ENCODE measurements at places on chromosomes 11 and 22.

- DNase-seq = no peak
Measured at GRCh38 chr22:38191731-38192474, 9.9 kb upstream of the MAFF start.

DNA sequence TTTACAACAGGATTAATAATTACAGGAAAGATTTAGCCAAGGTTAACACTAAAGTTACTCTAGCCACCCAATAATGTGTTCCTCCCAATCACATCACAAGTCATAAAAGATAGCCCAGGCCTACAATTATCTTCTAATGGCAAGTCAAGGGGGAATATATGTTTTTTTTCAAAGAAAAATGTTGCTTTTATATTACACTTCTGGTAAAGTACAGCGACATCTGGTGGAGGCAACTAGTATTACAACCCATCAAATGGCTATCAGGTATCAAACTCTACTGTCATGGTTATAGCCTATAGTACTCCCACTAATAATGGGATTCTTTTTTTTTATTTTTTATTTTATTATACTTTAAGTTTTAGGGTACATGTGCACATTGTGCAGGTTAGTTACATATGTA is 71.8 kb downstream of the XRRA1 start:
- no peak for DNase-seq

GRCh38 chr11:12986194-12986898 is 22.8 kb upstream of the RASSF10 start:
- DNase-seq = no peak

- DNase-seq = no peak
Measured at GRCh38 chr11:125062931-125063428, at the start of gene SLC37A2. TSS of gene SLC37A2 (plus strand) at chr11:125063305. CDS start at chr11:125063368, 63 bp downstream.

GRCh38 chr11:108927791-108928545 is 263.1 kb downstream of the DDX10 start:
- DNase-seq = no peak

DNA sequence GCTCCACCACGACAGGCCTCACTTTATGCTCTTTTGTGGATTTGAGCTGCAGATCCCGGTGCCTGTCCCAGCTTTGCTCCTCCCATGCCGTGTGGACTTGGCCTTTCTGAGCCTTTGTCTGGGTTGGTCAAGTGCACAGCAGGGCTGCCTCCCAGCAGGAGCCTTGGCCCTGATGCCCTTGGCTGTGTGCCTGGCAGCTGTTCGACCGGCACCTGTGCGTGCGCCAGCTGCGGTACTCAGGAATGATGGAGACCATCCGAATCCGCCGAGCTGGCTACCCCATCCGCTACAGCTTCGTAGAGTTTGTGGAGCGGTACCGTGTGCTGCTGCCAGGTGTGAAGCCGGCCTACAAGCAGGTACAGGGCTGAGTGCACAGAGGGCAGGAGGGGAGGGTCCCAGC is 46.5 kb downstream of the MYO7A start:
- DNase-seq = no peak

GRCh38 chr22:37167176-37167980 is 17.7 kb upstream of the IL2RB start:
- no peak for DNase-seq

- no peak for DNase-seq
Measured at GRCh38 chr22:23752750-23753149, 1.5 kb downstream of the VPREB3 start.

- no peak for DNase-seq
Measured at GRCh38 chr11:95892892-95893570, 30.9 kb downstream of the MTMR2 start.

- DNase-seq = no peak
Measured at GRCh38 chr11:105911454-105911853, 110.6 kb downstream of the MSANTD4 start.

DNA sequence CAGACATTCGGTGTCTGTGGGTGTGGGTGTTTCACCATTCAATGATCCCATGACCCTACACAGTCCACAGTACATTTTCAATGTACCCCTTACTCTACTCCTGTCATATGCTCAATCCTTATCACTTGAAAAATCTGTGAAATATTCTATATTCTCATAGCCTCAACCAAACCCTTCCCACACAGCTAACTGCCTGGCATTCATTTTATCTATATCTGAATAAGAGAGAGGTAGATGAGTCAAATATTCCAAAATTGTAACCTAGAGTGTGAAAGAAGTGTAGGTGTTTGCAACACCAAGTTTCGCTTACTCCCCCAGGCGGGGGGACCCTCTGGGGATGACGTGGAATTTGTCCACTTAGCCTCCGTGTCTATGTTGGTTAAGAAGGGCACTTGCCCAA is 354.8 kb downstream of the ETS1 start:
- no peak for DNase-seq

DNA sequence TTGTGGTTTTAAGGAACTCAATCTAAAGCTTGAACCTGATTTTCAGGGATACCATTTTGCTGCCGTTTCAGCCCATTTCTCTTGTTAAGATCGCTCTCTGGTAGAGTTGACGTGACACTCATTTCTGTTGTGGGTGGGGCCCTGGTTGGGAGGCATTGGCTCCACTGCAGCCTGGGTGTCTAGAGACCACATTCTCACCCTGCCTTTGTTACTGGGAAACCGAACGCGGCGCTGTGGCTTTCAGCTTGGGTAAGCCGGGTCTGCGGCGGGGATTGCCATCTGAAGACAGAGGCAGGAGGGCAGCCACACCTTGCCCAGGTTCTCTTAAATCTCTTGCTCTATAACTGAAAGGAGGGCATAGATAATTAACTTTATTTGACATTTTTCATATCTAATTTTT is 3.2 kb downstream of the EHF start:
- DNase-seq = no peak

DNA sequence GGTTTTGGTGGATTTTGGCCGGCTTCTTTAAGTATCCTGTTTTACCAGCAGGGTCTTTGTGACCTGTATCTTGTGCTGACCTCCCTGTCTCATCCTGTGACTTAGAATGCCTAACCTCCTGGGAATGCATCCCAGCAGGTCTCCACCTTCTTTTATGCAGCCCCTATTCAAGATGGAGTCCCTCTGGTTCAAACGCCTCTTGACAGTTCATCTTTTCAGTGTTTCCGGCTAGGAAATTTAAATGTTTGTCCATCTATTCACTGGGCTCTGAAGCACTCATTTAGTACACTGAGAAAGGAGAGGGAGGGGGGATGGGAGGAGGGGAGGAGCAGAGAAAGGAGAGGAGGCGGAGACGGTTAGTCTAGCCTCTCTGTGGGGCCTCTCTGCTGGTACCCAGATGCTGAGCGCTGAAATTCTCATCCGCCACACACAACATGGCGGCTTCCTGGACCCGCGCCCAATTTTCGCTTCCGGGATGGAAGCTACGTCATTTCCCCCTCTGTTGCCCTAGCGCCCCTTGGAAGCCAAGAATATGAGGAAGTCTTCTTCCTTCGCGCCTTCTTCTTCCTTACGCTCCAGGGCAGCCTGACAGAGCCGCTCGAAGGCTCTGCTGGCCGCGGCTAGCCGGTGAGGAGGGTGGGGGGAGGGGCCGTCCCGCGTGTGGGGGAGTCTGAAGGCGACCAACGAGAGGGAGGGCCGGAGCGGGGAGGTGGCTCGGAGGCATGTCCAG is 69.0 kb upstream of the SYT13 start:
- peak; percentile 78 for DNase-seq

DNA sequence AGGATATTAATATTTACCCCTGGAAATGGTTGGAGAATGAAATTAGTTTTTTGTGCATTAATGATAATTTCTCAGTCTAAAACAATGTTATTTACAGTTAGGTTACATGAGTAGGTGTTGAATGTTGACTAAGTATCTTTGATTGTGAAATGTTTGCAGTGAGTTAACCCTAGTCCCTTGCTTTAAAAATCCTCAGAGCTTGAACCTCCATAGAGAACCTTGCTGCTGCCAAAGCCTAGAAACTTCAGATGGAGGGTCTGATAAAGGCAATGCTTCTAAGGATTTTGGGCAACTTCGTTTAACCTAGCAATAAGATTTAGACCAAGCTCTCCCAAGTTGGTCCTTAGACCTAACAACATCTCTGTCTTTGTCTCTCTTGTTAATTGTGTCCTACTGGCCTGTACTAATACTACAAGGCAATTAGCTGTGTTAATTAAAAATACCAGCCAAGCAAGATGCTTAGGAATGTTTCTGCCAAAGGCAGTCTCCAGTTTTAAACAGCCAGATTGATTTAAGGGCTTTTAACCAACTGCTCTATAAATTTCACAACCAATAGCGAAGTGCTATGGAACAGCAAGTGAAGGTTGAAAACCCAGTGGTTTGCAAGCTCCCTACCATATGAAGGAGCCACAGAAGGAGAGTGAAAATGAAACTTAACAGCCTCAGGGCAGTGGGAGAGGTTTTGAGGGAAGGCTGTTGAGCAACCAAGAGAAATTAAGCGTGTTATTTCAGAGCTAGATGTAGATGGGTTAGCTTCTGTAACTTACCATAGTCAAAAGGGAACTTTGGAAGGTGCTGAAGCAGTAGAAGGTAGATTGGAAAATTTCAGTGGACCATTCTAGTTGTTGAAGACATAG is 295.9 kb upstream of the ANO5 start:
- no peak for DNase-seq

DNA sequence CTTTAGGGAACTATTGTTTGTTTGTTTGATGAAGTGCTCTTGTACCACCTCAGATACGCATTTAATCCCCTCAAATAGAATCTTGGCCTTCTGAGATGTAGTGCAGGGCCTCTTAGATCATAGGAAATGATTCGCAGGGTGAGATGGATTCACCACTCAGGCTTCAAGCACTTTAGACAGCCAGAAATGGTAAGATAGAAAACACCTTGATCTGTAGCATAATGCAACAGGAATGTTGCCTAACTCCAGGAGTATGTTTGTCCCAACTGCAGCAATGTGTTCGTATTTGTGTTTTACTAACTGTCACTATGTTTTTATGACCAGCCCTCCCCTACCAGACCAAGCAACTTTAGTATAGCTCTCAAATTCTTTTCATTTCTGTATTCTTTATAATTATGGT is 761.2 kb downstream of the NELL1 start:
- no peak for DNase-seq

DNA sequence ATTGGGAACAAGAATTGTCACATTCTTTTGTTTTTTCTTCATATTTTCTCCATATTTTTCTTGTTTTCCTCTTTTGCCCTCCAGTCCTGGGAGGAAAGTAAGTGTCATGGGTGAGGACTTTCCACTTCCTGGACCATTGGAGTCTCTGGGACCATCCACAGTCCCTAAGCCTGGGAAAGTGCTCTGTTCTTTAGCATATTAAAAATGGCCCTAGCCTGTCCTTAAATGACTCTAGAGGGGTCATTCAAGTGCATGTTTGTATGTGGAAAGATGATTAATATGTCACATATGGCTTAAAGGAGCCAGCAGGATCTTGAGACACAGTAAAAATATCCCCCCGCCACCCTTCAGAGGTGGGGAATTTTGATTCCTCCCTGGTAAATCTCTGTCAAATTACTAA is 20.1 kb upstream of the SCGB1D1 start:
- DNase-seq = no peak

- no peak for DNase-seq
Measured at GRCh38 chr11:85848006-85848405, 7.2 kb upstream of the CCDC83 start.

DNA sequence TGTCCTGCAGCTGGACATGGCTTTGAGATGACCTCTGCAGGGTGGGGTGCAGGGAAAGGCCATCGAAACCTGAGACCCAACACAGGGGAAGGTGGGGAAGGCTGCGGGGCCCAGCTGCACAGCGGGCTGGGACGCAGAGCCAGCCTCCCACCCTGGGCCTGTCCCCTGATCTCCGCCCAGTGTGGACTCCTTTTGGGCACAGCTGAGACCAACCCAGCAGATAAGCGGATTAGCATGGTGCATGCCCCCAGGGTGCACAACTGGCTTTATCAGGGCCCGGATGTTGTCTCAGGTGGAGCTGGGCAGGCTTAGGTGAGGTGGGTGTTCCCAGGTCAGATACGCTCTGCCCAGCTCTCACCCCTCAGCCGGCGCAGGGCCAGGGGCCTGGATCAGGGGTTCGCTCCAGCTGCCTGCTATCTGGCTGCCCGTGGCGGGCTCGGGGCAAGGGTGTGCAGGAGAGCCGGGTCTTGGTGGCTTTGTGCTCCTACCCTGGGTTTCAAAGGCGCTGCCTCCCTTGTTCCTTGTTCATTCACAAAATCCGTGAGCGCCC is 28.1 kb upstream of the MUC5AC start:
- no peak for DNase-seq

GRCh38 chr22:19896665-19897355 is 42.1 kb upstream of the GNB1L start:
- no peak for DNase-seq

- DNase-seq = no peak
Measured at GRCh38 chr11:82719361-82720105, 14.1 kb downstream of the FAM181B start.

GRCh38 chr22:36343070-36343719 is 44.6 kb downstream of the MYH9 start:
- DNase-seq = no peak

- no peak for DNase-seq
Measured at GRCh38 chr11:26095340-26095739, 236.6 kb upstream of the ANO3 start.

- DNase-seq = no peak
Measured at GRCh38 chr11:61752925-61753521, 587 bp downstream of the MYRF start.

- no peak for DNase-seq
Measured at GRCh38 chr22:23837911-23838680, 710 bp downstream of the DERL3 start.

DNA sequence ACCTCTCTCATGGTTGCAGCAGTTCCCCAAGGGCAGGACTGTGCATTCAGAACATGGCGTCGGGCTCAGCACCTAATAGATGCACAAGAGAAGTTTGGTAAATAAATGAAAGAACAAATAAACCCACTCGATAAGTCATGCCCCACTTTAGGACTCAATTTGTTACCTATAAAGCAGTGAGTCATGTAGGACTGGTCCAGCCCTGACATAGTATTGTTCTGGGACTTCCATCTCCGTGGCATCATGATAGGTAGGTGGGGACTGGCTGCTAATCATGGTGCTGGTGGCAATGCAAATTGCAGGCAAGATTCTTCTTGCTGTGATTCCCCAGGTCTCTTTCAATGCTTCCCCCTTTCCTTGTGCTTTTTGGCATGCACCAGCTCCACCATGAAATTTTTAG is 118.2 kb upstream of the CSNK2A3 start:
- DNase-seq = no peak

GRCh38 chr22:17334059-17334458 is 35.2 kb upstream of the CECR2 start:
- no peak for DNase-seq

DNA sequence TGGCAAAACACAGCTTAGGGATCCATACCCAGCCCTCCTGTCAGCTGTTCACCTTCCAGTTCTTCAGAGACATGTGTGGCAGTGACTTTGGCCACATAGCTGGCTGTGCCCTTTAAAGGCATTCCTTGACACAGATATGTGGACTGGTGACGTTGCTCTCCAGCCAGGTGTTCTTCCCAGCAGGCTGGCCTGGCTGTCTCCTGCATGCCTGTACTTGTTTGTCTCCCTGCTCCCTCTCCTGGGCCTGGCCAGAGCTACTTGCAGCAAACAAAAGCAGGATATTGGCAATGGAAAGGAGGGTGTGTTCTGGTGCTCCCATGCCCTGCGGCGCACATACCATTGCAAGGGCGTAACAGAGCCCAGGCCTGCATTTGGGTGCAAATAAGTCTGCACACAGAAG is 38.3 kb downstream of the PIK3IP1 start:
- no peak for DNase-seq

GRCh38 chr22:39349506-39349966 is 255 bp upstream of the SYNGR1 start:
- DNase-seq = no peak
